ENCODE measurements at places on chromosomes 16 and 17.

DNA sequence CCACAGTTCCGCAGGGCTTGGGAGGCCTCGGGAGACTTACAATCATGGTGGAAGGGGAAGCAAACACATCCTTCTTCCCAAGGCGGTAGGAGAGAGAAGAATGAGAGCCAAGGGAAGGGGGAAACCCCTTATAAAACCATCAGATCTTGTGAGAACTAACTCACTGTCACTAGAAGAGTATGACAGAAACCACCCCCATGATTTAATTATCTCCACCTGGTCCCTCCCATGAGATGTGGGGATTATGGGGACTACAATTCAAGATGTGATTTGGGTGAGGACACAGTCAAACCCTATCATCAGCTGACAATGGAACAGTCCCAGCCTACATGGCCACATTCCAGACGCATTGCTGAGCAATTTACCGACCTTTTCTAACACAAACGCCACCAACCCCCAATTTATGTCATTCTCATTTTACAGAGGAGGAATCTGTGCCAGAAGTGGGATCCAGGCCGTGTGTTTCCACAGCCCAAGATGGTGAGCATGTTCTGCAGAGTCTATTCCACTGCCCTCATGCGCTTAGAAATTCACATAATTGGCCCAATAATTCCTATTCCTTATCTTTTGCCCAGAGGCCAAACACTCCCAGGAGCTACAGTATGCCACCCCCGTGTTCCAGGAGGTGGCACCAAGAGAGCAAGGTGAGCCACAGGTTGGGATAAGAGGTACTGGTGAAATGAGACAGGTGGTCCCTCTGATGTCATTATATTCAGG is 17.3 kb downstream of the MILR1 start:
- no peak for DNase-seq

GRCh38 chr17:76432712-76433336 is 20.1 kb downstream of the UBE2O start:
- DNase-seq = no peak

GRCh38 chr17:73703192-73703591 is 58.9 kb upstream of the SDK2 start:
- no peak for DNase-seq

- DNase-seq = no peak
Observed at GRCh38 chr17:47846716-47847340, 4.1 kb downstream of the SP6 start.

DNA sequence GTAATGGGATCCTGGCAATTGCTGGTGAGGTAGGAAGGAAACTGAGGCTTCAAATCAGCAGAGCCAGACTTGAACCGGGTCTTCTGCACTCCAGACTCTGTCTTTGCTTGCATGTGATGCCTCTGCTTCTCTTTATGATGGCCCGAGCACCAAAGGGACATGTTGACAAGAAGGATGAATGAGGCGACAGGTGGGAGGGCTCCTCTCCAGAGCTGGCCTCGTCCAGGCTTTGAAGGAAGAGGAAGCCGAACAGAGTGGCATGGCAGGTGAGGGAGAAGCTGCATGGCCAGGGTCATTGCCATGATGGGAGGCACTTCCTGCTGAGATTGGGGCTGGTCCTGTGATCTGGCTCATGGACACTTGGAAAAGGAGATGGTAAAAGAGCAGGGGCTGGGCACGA is 40.8 kb downstream of the AKAP1 start:
- DNase-seq = no peak

DNA sequence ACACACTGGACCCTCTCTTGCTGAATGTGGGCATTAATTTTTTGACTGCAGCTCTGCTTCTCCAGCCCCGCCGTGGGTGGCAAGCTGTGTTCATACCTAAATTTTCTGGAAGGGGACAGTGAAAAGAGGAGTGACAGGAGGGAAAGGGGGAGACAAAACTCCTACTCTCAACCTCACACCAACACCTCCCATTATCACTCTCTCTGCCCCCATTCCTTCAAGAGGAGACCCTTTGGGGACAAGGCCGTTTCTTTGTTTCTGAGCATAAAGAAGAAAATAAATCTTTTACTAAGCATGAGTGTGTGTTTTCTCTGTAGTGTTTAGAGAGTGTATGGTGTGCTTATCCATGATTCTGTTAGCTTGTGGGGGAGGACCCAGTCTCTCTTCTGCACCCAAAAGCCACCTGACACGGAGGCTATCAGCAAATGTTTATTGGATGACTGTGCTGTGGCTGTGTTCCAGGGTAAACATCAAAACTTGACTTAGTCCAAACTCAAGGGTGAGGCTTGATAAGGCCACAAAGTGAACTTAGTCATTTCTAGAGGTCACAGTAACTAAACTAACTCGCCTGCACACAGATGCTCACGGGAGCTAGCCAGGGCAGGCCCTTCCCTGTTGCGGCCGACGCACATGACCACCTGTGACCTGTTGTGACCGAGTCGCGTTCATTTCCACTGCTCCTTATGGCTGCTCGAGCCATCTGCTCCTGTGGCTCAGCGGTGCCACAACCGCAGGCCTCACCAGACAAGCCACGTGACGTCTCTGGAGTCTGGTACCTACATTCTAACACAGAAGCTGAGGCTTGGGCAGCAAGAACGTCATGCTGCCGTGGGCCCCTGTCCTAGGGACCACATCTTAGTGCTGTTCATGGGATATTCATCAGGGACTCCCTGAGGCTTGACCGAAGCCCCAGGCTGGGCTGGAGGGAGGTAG is 9.8 kb upstream of the MED11 start:
- no peak for DNase-seq

All from T-helper 17 cell (primary cell).